Parietal lobe (tissue), 2 donors: ENCODE measurements at places on chromosomes 1 and 21. TPM values are rescaled to one million over a fixed set of nuclear protein-coding genes. Genes with fewer than 3 reads are reported as not detected.

NFIA gene
- total RNA-seq: 84.5 TPM

ELAVL4 gene
- total RNA-seq: 88.9 TPM

CACNA1S gene
- total RNA-seq: not detected

MYOC gene
- not detected for total RNA-seq

LIN28A gene
- total RNA-seq: not detected

IL23R gene
- not detected for total RNA-seq

PIGR gene
- total RNA-seq: not detected

PRR9 gene
- total RNA-seq: not detected

KRTAP19-5 gene
- not detected for total RNA-seq

LCE1D gene
- total RNA-seq: not detected

HSPA6 gene
- total RNA-seq: 0.94 TPM

LINGO4 gene
- total RNA-seq: not detected

UTS2 gene
- not detected for total RNA-seq

WNT4 gene
- total RNA-seq: 4.4 TPM

KCNA2 gene
- 8.8 TPM for total RNA-seq

EPHA2 gene
- 1.9 TPM for total RNA-seq

IGSF9 gene
- total RNA-seq: 10.6 TPM

NLRP3 gene
- 0.63 TPM for total RNA-seq

RGS16 gene
- 0.94 TPM for total RNA-seq

BMP8B gene
- 0.63 TPM for total RNA-seq

UBL4B gene
- total RNA-seq: not detected

GIPC2 gene
- total RNA-seq: 0.31 TPM

PLEKHN1 gene
- total RNA-seq: not detected

NHLH1 gene
- total RNA-seq: 2.2 TPM

DAB1 gene
- 93.9 TPM for total RNA-seq

FCER1G gene
- total RNA-seq: 3.8 TPM

GPR25 gene
- total RNA-seq: not detected

NBPF4 gene
- total RNA-seq: not detected

FLG gene
- not detected for total RNA-seq

G0S2 gene
- 2.2 TPM for total RNA-seq

SERTAD4 gene
- 5.6 TPM for total RNA-seq

PLA2G2C gene
- not detected for total RNA-seq

KAZN gene
- 50.4 TPM for total RNA-seq

A3GALT2 gene
- total RNA-seq: not detected

HHIPL2 gene
- total RNA-seq: 0.94 TPM

C4BPA gene
- total RNA-seq: not detected

OR6K3 gene
- not detected for total RNA-seq

C1orf210 gene
- total RNA-seq: not detected

CAMK1G gene
- total RNA-seq: 2.8 TPM

MIXL1 gene
- total RNA-seq: not detected

MEF2D gene
- 10.0 TPM for total RNA-seq

BCAN gene
- 94.8 TPM for total RNA-seq

S100A9 gene
- total RNA-seq: 9.1 TPM

KRTAP26-1 gene
- not detected for total RNA-seq

DENND2D gene
- 0.94 TPM for total RNA-seq

B3GALT2 gene
- 105 TPM for total RNA-seq

OR2M3 gene
- 0.63 TPM for total RNA-seq

DEPDC1 gene
- total RNA-seq: 4.7 TPM

DCDC2B gene
- total RNA-seq: not detected

DPT gene
- total RNA-seq: not detected

TNNI3K gene
- 22.8 TPM for total RNA-seq

SH3GLB1 gene
- 121 TPM for total RNA-seq

AZIN2 gene
- total RNA-seq: 21.6 TPM

AADACL3 gene
- total RNA-seq: not detected

ECE1 gene
- 11.0 TPM for total RNA-seq

UBXN10 gene
- 2.5 TPM for total RNA-seq
